ENCODE measurements at places on chromosomes 13 and 19.

- DNase-seq, result peak; percentile 20
Observed at GRCh38 chr13:50797091-50797490, 46.4 kb downstream of the DLEU7 start.

DNA sequence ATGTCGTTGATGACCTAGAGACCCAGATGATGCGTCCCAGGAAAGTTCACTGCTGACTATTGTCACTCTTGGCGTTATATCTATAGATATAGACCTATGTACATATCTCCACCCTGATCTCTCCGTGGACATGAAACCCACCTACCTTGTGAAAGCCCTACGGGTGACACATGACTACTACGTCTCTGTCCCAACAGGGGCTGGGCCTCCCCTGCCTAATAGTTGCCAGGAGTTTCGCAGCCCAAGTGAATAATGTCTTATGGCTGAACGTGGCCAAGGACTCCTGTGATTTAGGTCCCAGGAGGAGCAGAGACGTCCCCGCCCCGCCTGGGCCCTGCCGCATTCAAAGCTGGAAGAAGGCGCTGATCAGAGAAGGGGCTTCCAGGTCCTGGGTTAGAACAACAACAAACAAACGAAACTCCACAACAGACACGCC is 4.9 kb upstream of the POU4F1 start:
- no peak for DNase-seq

DNA sequence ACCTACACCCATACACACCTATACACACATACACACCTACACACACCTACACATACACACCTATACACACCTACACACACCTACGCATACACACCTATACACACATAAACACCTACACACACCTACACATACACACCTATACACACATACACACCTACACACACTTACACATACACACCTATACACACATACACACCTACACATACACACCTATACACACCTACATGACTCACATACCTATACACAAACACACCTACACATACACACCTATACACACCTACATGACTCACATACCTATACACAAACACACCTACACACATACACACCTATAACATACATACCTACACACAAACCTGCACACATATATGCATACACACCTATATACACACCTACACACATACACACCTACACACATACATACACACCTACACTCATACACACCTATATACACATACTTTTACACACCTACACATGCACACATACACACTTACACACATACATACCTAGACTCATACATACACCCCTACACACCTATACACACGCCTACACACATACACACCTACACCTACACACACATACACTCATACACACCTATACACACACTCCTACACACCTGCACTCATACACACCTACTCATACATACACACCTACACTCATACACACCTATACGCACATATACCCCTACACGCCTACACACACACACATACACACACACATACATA is 286.7 kb upstream of the MAB21L1 start:
- DNase-seq, result no peak

GRCh38 chr19:13666165-13666564 is 98.2 kb upstream of the MRI1 start:
- no peak for DNase-seq

DNA sequence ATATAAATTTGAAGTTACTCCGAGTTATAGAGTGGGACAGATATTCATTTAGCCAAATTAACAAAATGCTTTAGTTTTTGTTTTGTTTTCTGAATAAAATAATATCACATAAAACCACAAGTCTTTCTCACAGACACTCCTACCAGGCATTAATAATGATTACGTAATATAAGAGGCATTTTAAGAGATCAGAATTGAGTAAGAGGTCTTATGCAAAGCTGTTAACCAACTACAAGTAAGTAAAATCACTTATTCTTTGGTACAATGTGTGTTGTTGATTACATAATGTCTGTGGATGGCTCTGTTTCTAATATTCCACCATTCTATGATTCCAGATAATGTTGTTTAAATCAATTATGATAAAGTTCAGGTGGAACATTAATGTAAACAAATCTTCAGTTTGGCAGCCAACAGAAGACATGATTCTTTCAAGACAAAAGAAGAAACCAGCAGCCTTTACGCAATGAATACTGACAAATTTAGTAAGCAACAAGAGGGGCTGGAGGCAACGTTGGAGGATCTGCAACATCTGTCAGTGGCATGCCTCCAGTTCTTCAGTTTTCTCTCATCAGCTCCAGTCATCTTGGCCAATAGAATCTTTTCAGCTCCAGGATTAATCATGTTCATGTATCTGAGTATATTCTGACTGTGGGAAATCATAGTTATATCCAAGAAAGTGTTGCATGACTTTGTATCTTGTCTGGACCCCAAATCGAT is 403.8 kb downstream of the SLITRK5 start:
- DNase-seq, result no peak

GRCh38 chr19:19115954-19116353 is 22.3 kb downstream of the TMEM161A start:
- peak; percentile 22 for DNase-seq

DNA sequence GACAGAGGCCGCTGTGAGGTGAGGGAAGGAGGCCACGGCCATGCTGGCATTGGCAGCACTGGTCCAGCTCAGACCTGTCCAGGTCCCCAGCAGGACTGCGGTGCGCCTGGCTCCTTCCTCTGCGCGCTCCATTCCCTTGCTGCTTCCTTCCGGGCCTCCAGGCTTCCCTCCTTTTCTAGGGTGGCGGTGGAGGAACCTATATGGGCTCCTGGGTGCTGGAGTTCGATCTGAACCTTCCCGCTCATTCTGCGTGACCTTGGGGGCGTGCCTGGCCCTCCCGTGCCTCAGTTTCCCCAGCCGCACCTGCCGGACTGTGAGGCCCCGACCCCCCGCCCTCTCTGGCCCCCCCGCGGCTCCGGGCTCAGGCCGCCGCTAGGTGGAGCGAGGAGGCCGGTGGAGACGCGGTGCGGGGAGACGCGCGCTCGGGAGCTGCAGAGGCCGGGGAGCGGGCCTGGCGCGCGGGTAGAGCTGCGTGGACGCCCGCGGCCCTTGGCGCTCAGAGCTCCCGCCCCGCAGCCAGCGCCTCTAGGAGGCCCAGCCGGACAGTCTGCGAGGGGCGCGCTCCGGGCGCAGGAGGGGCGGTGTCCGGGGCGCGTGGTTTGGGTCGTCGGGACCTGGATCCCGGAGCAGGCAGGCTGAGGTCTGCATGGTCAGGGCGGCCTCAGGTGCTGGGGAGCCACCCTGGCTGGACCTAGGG is 29.9 kb downstream of the EFNA2 start:
- peak; percentile 54 for DNase-seq

DNA sequence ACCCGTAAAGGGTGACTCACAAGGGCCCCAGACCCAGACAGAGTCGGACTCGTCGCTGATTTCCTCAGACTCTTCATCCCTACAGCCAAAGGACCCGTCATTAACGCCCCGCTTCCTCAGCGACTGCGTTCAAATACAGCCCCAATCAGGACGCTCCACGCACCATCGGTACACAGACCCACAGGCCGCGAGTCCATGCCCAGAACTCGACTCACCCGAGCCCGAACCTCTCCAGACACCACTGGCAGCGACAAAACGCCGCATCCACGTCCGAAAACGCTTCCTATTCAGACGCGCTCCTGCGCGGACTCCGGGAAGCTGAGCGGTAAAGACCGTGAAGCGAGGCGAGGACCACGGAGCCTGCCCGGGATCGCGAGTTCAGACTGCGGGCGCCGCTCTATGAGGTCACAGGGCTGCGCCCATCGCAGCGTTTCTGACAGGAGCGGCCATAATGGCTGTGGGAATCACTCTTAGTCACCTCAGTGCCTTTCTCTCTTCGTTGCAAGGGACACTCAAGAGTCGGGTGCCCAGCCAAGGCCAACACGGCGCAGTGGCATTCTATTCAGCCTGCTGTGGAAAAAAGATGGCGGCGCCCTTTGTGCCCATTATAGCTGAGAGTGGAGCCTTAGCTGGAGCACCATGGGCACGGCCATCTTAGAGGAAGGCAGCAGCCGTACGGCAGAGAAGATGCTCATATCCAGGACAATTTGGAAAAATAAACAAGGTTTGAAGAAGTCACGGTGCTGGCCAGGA is at the start of gene ZNF614:
ZNF614 (minus strand) TSS at position 353 of the 753 bp plus-strand sequence. CDS start 2,634 bp downstream, outside the sequence.
- DNase-seq, result peak; percentile 87

DNA sequence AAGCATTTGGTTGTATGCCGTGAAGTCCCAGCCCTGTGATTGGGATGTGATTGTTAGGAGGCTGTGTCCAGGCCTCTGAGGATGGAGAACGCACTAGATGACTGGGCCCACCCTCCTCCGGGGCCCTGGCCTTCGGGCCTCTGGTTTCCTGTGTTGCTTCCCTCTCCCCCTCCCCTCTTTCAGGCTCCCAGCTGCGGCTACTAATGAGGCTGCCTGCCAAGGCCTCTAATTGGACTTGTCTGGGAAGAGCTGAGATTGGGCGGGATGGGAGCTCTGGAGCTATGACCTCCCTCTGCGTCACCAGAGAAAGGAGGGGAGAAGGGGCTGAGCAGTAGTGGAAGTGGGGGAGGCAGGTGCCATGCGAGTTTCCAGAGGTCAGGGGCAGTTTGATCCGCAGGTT is 9.9 kb downstream of the PTH2 start:
- DNase-seq, result no peak

DNA sequence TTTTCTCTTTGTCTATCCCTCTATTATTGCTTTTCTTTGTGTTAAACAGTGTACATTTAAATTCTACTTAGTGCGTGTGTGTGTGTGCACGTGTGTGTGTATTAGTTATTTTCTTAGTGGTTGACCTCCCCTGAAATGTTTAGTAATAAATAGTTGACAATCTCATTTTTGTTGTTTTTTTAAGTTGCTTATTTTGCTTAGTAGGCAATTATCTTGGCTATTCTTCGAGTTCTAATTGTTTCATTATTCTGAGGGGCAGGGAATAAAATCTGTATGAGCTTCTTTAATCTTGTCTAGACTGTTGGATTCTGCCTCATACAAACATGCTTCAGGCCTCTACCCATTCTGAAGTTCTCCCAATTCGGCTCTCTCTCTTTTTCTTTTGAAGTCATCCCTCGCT is 1169.0 kb upstream of the ATXN8OS start:
- no peak for DNase-seq

GRCh38 chr19:56333506-56333905 is 18.9 kb upstream of the ZSCAN5A start:
- DNase-seq, result peak; percentile 80

GRCh38 chr13:102055090-102055779 is 346.6 kb downstream of the FGF14 start:
- DNase-seq, result no peak

DNA sequence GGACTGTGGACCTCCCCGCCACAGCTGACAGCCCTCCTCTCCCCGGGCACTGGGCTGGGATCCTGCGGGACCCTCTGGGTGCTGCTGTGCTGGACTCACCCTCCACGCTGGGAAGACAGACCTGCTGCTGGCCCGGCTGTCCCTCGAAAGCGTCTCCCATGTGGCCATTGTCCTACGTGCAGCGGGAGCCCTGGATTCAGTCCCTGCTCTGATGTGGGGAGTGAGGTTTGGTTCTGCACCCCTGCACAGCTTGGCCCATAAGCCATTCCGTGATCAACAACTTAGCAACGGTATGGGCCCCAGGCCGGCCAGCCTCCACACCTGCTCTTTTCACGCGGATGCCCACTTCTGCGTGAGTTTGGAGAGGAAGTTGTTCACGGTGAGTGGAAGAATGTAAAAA is 195.2 kb downstream of the TEX29 start:
- DNase-seq, result no peak

GRCh38 chr13:110162866-110163658 is 143.9 kb downstream of the COL4A1 start:
- no peak for DNase-seq

- DNase-seq, result no peak
Observed at GRCh38 chr19:35445826-35446593, 2.0 kb upstream of the FFAR2 start.

- DNase-seq, result no peak
Observed at GRCh38 chr19:52945652-52946321, 16.9 kb downstream of the ZNF816 start.

DNA sequence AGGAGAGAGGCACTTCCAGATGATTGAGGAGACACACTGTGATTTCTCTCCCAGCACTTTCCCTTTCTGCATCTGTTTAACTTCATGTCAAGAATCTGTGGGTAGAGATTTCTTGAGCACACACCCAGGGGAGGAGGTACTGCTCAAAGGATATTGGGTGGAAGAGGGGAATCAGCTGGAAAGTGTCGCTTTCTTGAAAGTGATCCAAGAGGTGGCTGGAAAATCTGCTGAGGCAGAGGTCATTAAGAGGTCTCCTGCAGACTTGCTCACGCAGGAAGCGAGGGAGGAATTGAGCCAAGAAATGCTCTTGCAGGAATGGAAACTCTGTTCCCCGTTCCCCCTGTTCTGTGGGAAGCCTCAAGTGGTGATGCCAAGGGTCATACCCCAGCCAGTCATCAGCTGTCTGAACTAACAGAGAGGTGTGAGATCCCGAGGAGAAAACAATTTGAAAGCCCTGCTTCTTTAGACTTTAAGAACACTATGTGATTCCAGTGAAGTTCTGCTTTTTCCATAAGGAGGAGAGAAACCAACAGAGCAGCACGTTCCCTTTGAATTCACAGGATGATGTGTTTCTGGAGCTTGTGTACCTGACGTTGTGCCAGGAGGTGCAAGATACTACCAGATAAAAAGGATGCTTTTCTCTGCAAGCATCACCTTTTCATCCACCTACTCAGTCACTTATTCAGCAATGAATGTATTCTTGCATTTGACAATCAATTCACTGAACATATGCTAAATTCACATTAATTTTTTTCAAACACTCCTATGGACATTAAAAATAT is 163.4 kb upstream of the GPR12 start:
- DNase-seq, result peak; percentile 56

- no peak for DNase-seq
Observed at GRCh38 chr13:60619461-60619860, 222.4 kb downstream of the TDRD3 start.

DNA sequence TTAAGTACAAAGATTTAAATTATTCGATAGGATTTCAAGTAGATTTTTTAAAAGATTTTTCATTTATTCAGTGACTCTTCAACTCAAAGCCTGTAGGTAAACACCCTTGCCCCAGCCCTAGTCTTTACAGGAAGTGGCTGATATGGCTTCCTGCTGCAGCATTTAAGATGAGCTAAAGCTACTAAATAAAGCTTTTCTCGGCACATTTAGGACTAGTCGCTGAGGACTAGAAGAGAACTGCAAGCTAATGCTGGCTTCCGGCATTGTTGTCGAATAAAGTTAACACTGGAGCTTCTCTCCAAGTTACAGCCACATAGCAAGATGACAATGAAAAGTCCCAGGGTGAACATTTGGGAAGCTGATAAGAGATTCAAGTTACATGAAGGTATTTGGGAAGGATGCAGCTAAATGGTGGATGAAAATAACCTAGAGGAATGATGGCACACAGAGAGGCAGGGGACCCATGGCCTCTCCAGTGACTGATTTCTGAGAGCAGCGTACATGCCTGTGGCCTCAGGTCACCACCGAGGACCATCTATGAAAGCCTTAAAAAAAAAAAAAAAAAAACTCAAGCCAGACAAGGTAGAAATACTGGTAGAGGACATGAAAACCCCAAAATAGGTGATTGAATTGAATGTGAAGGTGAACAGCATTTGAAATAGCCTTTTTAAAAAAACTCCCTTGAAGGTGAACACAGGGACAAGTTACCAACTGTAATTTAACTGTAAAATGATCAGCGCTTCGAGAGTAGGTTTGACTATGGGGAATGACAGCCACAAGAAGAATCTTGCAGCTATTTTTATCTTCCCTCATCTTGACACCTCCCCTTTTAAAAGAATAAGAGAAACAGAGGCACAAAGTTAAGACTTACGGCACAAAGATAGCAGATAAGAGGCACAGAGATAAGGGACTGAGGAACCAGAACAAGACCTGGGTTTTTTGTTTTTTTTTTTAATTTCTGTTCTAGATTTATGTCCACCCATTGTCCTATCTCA is 155.4 kb downstream of the DCT start:
- DNase-seq, result no peak

Measured in cardiac fibroblast (primary cell).